ENCODE measurements at places on chromosomes 7 and 10. TPM values are rescaled to one million over a fixed set of nuclear protein-coding genes. Genes with fewer than 3 reads are reported as not detected.
A peak's percentile ranks its signal among the peaks of the same experiment; 100 is the strongest.

DNA sequence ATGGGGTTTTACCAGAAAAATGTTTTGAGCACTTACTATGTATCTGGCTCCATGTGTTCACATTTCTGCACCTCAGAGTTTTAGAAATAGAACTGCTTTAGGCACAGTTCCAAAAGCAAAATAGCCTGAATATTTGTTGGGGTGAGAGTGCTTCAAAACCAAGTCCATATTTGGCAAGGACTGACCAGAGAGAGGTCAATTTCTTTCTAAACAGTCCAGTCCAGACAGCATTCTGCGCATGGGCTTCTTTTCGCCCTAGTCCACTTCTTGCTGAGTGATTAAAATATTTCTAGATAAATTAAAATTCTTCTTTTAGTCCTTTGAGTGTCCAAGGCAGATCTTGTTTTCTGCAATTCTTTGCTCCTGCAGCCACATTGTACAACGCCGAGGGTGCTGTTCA lies 427.0 kb downstream of the PHTF2 start:
- DNase-seq = no peak

DNA sequence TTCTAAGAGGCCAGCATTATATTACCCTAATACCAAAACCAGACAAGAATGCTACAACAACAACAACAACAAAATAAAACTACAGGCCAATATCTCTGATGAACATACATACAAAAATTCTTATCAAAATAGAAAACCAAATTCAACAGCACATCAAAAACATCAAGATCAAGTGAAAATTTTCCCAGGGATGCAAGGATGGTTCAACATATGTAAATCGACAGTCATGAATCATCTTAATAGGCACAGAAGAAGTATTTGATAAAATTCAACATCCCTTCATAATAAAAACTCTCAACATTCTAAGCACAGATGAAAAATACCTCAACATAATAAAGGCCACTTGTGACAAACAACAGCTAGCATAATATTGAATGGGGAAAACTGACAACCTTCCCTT lies 75.3 kb downstream of the JMJD1C start:
- DNase-seq = no peak

The SRRM3 gene
- 18.5 TPM for total RNA-seq

DNA sequence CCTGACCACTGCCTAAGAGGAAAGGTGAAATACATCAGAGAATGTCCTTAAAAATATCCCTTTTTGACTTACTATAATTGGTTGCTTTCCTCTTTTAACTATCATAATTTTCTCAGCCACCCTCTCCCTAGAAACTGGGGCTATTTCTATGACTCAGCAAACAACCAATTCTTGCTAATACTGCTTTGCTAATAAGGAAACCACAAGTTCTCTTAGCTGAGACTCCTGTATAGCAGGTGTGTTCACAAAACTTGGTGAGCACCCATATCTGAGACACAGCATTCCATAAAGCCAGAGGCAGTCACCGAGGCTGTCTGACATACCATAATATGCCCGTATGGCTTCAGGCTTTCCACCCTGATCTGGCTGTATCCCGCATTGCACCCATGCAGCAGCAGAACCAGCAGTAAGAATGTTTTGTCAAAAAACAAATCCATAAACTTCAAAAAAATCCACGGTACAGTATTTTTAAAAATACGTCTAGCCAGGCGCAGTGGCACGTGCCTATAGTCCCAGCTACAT lies 191.7 kb upstream of the C7orf33 start:
- DNase-seq = no peak

DNA sequence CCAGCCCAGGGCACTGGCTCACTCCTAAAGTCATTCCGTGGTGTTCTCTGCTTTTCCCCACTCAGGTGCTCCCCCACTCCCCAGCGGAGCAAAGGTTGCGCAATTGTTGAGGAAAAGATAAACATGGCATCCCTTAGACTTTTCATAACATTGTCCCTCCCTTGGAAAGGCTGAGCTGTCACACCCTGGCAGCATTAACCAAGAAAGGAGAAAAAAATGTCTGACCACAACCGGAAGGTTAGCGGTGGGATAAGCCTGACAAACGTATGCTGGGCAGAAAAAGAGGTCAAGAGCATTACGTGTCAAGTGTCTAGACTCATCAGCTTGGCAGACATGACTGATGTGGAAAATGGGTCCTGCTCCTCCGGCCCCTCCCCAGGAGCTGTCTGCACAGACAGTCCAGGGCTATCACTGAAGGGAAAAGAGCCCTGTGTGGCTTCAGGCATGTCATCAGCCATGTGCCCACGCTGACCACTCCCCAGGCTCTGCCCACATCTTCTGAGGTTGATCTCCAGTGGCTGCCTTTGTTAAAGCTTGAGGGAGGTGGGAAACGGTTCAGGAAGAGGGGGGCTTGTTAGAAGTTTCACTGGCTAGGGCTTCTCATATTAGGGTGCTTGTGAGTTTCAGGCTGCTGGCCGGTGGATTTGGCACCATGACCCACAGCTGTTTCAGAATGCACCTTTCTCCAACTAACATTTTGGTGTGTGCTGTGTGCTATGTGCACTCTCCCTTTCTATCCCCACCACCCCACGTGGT lies 30.1 kb downstream of the BTBD16 start:
- peak; percentile 90 for DNase-seq

- no peak for DNase-seq
Observed at GRCh38 chr10:1567742-1568495, 169.4 kb downstream of the ADARB2 start.

DNA sequence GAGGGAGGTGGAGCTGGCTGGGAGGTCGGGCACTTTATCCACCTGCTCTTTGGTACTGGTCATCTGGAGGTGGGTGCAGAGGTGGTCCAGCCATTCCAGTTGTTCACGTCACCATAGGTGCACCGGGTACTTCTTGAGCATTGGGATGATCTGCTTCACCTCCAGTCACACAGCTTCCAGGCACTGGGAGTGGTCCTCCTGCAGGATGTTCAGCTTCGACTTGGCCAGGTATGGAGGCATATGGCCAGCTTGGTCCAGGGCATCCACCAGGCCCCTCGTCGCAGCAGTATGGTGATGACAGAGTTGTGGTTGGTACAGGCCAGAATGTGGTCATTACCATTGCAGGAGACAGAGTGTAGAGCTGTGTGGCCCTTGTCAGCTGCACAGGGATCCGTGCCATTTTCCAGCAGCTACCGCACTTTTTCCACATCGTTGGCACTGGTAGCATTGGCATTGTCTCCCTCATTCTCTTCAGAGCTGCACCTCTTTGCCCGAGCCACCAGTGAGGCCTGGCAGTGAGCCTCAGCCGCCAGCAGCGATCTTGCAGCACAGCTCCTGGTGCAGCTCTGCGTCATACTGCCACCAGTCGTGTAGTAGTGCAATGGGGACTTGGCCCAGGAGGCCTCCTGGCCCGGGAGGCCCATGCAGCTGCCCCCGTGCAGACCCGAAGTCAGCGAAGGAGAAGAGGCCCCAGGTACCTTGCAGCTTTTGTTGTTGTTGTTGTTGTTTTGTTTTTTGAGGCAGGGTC lies 150.9 kb downstream of the ZNF22 start:
- no peak for DNase-seq

GRCh38 chr10:33005322-33006301 lies 47.6 kb upstream of the ITGB1 start:
- peak; percentile 96 for DNase-seq

GRCh38 chr10:22679608-22680007 lies 34.8 kb downstream of the PIP4K2A start:
- DNase-seq = no peak

DNA sequence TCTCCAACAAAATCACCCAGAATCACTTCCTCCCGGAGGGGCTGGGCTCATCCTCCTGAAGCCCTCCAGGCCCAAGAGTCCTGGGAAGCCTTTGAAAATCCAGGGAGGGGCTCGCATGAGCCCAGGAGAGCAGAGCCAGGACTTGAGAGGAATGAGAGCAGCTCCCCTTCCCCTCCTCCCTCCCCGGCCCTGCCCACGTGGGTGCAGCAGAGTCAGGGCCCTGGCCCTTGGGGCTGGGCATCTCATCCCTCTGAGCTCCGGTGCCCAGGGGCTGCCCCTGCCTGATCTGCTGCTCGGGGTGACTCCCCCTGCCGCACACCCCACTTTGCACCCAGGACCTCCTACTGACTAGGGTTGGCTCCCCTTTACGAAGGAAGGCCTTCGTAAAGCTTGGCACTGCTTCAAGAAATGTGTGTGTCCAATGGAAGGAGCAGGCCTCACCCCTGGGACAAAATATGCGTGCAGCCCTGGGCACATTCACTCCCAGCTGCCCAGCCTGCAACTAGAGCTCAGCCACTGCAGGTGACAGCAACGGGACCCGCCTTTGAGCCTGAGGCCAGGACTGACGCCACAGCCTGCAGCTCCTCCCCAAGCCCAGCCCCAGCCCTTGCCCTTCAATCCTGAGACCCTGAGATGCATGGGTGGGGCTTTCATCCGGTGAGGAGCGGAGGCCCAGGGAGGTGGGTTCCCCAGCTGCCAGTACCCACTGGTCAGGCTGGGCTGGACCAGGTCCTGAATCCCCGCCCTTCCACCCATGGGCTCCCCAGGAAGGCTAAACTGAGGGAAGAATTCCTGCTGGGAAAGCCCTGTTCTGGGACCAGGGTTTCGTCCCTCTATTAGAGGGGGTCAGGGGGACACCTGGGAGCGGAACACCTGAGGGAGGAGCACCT lies 21.8 kb downstream of the PWWP2B start:
- peak; percentile 72 for DNase-seq

The IQUB gene
- total RNA-seq = 0.46 TPM

GRCh38 chr10:79602953-79603352 lies 7.8 kb upstream of the SFTPA1 start:
- DNase-seq = no peak

DNA sequence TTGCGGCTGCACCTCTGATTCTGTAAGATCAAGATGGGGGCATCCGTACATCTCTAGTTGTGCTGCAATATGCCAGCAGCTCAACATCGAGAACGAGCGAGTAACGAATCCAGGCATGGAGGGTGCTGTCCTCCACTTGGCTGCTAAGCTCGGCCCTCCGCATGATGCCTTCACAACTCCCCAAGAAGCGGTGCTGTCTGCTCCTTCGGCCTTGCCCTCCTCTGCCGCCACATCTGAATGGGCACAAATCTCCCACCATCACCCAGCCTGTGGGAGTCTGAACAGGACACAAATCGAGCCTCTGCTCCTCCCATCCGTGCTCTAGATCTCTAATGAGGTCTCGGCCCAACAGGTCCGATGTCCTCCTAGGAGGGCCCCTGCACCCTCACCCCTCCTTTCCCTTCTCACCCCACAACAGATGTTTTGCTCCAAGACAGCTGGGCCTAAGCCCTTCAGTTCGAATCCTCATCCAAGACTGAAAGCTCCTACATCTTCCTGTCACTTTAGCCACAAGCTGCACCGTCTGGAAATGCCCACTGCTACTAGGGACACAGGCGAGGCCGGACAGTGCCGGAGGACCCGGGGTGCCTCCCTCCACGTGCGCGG lies 86.7 kb downstream of the ZNF33B start:
- no peak for DNase-seq

- no peak for DNase-seq
Observed at GRCh38 chr7:106592282-106593027, 68.5 kb downstream of the CCDC71L start.

DNA sequence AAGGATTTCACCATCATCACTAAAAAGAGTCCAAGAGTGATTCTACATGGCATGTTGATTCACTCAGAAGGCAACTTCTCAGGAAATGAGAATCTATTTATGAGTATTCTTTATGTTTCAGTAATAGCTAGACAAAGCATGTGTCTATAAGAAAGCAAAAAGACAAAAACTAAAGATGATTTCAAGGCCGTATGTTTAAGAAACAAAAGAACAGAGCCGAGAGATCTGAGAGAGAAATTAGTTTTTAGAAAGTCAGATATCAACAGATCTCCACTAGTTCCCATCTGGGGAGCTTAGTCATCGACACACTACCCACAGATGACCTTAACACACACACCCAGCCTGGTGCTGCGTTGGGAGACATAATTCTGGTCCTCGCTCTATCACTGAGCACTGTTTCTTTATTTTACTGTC lies 21.0 kb downstream of the PIP4K2A start:
- peak; percentile 75 for DNase-seq
